HL-60 (cell line): ENCODE measurements at places on chromosomes 13 and 19.

DNA sequence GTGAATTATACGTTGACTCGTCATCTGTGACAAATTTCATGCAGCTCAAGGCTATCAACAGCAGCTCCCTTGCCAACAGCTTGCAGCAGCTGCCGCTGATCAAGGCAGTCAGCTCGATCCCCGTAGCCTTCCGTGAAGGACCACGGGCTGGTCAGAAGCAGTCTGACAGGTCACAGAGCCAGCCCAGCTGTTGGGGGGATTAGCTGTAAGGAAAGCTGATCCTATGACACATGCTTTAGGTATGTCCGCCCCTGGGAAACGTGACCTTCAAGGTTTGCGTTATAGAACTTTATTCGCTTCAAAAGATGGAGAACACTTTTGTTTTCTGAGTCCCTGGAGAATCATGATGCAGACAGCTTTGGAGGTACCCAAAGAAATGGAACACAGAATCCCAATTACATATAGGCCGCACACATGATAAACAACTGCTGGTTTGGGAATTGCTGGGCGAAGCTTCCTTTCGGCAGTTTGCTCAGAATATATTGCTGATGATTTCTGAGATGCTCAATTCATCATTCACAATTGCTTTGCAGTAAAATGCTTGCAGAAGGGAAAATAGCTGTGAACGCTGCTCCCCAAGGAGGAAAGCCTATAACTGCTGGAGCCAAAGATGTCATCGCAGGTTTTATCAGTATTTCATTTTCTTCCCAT lies 62.6 kb upstream of the USP29 start:
- no peak for DNase-seq

DNA sequence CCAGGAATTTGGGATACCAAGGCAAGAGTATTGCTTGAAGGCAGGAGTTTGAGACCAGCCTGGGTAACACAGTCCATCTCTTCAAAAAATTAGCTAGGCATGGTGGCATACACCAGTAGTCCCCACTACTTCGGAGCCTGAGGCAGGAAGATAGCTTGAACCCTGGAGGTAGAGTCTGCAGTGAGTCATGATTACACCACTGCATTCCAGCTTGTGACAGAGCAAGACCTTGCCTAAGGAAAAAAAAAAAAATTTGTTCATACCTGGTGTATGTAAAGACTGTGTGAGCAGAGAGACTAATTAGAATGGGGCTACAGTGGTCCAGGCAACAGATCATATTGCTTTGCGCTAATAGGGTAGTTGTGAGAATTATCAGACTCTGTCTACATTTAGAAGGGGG lies 778.3 kb upstream of the PCDH20 start:
- DNase-seq = no peak

GRCh38 chr13:100854006-100854405 lies 179.4 kb upstream of the TMTC4 start:
- no peak for DNase-seq

DNA sequence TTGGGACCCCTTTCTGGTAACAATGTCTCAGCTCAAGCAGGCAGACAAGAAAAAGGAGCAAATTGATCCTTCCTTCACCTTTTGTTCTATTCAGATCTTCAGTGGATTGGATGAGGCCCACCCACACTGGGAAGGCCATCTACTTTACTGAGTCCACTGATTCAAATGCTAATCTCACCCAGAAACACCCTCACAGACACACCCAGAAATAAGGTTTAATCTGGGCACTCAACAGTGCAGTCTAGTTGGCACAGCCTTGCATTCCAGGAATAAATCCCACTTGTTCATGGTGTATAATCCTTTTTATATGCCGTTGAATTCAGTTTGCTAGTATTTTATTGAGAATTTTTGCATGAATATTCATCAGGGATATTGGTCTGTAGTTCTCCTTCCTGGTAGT lies 148.4 kb downstream of the COG6 start:
- no peak for DNase-seq

DNA sequence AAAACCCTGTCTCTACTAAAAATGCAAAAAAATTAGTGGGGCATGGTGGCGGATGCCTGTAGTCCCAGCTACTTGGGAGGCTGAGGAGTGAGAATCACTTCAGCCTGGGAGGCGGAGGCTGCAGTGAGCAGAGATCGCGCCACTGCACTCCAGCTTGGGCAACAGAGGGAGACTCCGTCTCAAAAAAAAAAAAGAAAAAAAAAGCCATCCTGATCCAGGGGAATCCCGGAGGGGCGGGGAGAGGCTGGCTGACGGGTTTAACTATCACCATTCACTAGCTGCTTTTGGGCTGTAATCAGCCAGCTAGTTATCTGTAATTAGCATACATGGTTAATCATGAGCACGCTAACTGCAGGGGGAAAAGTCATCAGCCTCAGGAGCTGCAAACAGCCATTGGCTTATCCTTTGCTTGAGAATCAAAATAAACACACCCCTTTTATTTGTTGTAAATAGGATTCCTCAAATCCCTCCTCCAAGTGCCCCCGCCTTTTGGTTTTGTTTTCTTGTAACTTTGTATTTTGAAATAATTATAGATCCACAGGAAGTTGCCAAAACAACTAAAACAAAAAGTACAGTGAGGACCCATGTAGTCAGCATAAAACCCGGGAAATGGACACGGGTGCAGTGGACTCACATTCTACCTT lies 9.6 kb downstream of the FSD1 start:
- no peak for DNase-seq

DNA sequence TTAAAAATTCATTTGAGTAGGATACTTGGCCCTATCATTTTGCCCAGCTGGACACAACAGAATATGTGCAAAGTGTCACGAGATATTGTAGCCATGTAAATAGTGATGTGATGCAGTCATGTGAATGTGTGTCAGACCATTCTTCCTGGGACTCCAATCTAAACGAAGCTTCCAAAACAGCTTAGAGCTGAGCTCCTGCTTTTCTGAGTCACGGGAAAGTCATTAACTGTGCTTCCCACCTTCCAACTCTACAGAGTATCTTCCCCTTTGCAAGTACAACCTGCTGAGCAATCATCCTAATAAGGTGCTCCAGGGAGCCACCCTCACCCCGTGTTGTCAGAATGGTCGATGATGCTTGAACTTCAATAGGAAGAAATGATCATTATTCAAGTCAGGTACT lies 294.7 kb downstream of the MYO16 start:
- DNase-seq = no peak

DNA sequence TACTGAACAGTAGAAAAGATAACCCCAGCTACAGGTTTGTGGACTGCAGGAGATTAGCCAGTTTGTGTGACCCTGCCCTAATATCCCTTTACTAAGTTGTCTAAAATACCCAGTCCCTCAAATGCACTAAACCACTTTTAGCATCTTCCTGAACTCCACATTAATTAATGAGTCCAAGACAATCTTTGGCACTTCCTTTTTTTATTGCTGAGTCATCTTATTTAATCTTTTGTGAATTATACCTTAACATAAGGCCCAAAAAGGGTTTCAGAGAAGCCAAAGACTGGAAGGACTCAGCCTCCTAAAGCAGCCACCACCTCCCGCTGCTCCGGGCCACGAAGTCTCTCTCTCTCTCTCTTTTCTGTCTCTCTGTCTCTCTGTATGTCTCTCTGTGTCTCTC lies 48.8 kb upstream of the PDCD5 start:
- no peak for DNase-seq

- DNase-seq = peak; percentile 53
Observed at GRCh38 chr19:12913011-12913561, 6.0 kb downstream of the SYCE2 start.

- DNase-seq = no peak
Observed at GRCh38 chr13:64186071-64186470, 2770.4 kb upstream of the PCDH20 start.

GRCh38 chr19:50500060-50500752 lies 10.8 kb downstream of the JOSD2 start:
- DNase-seq = no peak

DNA sequence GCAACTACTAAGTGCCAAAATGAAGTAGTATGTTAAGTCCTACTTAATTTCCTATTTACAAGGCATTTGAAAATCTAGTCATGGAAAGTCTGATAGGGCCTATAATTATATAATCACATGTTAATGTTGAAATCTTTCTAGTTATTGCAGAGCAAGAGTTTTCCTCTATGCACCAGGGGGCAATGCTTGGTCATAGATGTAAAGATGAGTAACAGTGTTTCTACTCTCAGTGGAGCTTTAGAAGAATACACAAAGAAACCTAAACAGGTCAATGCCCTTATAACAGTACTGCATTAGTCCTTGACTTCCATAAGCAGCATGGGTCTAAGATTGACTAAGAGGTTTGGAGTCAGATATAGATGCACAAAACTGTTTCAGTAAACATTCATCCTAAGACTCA lies 218.7 kb downstream of the KCTD12 start:
- peak; percentile 49 for DNase-seq

- DNase-seq = no peak
Observed at GRCh38 chr19:46107371-46107770, 17.1 kb downstream of the IGFL3 start.

- DNase-seq = no peak
Observed at GRCh38 chr13:113232208-113233003, 23.0 kb downstream of the CUL4A start.

- no peak for DNase-seq
Observed at GRCh38 chr13:19239114-19239860, 57.7 kb upstream of the TUBA3C start.

- no peak for DNase-seq
Observed at GRCh38 chr13:35848336-35849255, 282.6 kb downstream of the DCLK1 start.

DNA sequence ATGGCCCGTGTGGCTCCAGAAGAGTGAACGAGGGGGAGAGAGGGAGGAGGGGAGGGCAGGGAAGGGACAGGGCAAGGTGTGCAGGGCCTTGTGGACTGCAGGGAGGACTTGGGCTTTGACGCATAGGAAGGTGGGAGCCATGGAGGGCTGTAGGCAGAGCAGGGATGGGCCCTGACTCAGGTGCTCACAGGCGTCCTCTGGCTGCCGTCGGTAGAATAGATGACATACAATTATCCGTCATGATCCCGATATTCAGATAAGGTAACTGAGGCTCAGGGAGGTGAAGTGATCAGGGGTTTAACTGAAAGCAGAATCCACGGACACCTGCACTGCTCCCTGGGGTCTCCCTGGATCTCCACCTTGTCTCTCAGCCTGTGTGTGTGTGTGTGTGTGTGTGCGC lies 3.4 kb downstream of the C3 start:
- DNase-seq = no peak

DNA sequence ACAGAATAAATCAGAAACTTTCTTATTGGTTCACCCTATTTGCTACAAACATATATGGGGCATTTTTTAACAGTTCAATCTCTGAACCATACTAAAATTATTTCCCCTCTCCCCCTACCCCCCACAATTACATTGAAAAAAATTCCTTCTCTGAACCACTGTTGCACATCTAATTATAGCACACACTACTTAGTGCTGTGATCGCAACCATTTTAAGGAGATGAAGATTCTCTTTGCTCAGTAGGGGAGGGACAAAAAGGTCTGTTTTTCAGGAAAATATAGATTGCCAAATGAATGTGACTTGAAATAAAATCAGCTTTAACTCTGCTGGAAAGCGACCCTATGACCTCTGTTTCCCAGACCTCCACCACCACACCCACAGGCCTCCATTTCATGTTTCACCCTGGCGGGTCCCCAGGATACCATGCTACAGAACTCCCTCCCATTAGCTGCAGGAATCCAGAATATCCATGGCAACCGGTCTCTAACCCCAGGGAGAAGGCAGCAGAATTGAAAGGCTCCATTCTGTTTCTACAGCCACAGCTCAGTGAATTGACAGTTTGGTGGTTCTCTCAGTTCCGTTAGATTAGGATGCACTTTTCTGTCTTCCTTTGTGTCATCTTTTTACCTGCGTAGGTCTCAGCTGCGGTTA lies 286.3 kb downstream of the TBC1D4 start:
- no peak for DNase-seq
